ENCODE measurements at places on chromosomes 7 and 10. TPM values are rescaled to one million over a fixed set of nuclear protein-coding genes. Genes with fewer than 3 reads are reported as not detected.

NEUROD6 gene
- not detected for total RNA-seq

- DNase-seq, result no peak
Observed at GRCh38 chr10:49741108-49741995, 20.8 kb downstream of the OGDHL start.

PTEN gene
- total RNA-seq, result 118 TPM

IRF5 gene
- 35.5 TPM for total RNA-seq

- DNase-seq, result no peak
Observed at GRCh38 chr10:11231285-11231684, 213.6 kb downstream of the CELF2 start.

GBX1 gene
- total RNA-seq, result not detected
